ENCODE measurements at places on chromosomes 7 and 10.

DNA sequence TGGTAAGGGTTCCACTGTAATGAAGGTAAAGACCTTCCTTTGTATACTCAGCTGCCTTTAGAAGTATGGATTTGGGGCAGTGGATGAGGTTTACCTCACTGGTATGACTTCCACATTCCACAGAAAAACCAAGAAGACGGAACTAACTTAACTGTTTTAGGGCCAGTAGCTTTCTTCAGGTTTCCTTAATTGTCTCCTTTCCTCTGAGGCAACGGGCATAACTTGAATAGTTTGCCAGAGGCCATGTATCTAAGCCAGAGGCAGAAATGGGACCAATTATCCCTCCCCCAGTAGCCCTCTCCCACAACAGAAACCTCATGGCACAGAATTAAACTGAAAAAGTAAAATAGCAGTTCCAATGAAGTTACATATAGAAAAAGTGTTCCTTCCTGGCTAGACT lies 281.7 kb downstream of the PHTF2 start:
- DNase-seq: no peak

- peak; percentile 8 for DNase-seq
These were observed 57.8 kb downstream of the ZRANB1 start for GRCh38 chr10:124999433-125000365.

DNA sequence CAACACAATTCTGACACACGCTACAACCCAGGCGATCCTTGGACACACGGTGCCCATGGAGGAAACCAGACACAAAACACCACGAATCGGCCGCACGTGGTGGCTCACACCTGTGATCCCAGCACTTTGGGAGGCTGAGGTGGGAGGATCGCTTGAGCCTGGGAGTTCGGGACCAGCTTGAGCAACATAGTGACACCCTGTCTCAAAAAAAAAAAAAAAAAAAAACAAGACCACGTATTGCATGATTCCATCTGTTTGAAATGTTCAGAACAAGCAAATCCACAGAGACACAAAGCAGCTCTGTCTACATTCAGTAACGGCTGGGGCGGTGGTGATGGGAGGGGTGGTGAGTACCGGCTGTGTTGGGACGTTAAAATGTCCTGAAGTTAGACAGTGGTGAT lies 25.2 kb downstream of the ADAP1 start:
- DNase-seq: no peak

GRCh38 chr10:62058476-62058875 lies 157.0 kb downstream of the ARID5B start:
- no peak for DNase-seq

GRCh38 chr7:1123715-1124114 lies 35.8 kb downstream of the GPER1 start:
- DNase-seq: no peak

GRCh38 chr7:88083883-88084282 lies 136.0 kb downstream of the SRI start:
- no peak for DNase-seq

DNA sequence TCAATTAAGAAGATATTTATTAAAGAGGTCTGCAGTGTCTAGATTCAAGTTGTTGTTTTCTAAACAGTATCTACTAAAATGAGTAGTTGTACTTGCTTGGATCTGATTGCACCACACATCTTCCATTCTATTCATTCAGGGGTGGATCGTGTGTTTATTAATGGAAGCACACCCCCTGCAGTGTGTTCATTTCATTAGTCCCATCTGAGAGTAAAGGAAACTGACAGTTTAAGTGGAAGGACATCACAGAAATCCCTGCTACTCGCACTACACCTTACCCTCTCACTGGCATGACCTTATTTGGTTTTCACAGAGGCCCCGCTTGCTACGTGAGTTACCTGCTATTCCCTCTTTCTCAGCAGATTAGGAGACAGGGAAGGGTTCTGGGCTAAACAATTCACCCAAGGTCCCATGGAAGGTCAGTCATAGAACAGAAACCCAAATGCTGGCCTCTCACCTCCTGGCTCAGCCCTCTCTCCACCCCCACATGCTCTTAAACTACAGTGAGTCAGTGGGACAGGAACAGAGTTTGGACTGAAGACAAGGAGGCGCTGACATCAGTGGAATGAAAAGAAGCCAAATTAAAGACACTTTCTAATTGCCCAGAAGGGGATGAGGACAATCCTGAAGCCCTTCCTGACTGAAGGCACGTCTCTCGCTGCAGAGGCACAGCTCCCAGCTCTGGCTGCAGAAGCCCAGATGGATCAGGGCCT lies 369.2 kb upstream of the NRP1 start:
- no peak for DNase-seq

GRCh38 chr10:13708256-13708990 lies 121.7 kb downstream of the PRPF18 start:
- no peak for DNase-seq

GRCh38 chr10:63467841-63468240 lies 2.1 kb upstream of the JMJD1C start:
- no peak for DNase-seq

GRCh38 chr7:94509887-94510581 lies 425 bp downstream of the CASD1 start:
- peak; percentile 71 for DNase-seq

- no peak for DNase-seq
These were observed 82.3 kb downstream of the LHFPL3 start for GRCh38 chr7:104410742-104411141.

GRCh38 chr10:128763588-128763987 lies 637.4 kb upstream of the MKI67 start:
- DNase-seq: no peak

- no peak for DNase-seq
These were observed 48.3 kb upstream of the PAX2 start for GRCh38 chr10:100697070-100697469.

DNA sequence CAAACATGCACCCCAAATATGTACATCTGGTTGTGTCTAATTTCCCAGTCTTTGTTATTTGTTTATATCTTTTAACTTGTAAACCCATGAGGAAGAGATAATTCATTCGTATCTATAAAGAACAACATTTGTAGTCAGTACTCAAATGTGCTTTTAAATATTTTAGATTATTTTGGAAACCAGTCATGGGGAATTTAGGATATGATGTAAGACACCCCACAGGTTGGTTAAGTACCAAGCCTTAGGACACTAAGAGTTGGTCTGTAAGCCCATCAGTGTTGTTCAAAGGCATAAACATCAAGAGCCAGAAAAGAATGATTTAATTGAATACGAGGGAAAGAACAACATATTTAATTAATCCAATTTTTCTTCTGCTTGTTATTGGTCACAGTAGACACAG lies 421.1 kb upstream of the SEMA3C start:
- DNase-seq: no peak

DNA sequence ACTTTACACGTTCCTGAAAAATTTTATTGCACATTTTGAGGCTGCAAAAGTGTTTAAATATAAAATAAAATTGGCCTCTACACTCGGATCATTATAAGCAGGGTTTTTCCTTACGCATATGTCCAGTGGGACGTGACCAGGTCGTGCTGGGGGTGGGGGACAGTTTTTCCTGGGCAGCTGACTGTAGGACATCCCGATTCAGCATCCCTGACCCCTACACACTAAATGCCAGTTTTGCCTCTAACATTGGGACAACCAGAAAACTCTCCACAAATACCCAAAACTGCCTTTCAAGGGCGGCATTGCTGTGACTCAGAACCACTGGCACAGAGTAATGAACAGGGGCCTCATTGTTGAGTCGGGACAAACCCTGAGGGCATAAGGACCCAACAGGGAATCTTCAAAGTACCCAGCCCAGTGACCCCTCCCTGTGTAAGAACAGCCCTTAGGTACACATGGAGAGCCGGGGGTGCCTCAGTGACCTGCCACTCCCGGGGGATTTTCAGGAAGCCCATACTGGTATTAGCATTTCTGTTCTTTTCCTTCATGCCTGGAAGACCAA lies 170.6 kb downstream of the ARHGAP21 start:
- DNase-seq: no peak

DNA sequence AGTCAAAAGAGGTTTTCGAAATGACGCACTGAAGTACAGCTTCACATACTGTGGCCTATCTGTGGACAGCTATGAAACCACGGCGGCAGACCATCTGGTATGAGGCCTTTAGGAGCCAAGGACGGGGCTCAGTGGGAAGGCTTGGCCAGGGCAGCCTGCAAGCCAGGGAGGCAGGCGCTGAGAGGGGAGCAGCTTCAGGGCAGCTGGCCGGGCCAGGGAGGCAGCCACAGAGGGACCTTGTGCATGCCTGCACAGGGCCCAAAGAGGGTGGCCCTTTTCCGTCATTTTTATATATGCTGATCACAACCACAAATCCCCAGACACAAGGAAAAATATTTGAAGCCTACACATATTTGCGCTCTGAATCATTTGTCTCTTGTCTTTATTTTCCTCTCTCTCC lies 13.5 kb downstream of the CALD1 start:
- DNase-seq: no peak

DNA sequence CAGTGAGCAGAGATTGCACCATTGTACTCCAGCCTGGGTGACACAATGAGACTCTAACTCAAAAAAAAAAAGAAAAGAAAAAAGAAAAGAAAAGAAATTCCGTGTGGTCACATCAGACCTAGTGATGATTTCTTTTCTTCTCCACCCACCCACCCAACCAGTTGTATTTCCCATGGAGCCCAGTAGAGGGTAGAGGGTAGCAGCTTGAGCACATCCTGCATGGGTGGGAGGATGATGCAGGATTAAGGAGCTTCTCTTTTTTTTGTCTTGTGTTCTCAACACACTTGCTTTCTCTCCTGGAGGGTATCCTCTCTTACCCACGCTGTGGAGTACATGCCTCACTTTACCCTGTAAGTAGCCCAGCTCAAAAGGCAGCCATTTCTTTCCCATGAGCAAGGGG lies 118.6 kb upstream of the CARD11 start:
- no peak for DNase-seq

DNA sequence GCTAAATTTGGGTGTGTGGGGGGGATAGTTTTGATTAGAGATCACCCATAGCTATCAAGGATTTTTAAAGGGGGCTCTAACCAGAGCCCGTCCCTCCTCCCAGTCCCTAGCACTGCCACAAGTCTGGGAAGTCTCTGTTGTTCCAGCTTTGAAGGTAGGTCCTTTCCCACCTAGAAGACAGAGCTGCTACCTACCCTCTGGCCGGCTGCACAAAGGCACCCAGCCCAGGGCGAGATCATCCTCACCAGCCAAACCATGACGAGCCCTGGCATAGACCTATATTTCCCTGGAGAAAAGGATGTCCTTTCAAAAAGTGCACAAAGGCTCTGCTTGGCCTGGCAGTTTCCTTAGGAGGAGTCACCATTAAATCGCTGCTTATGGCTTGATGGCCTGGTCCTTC lies 147.8 kb downstream of the CYP26A1 start:
- no peak for DNase-seq

- DNase-seq: no peak
These were observed 65.3 kb downstream of the VCL start for GRCh38 chr10:74063256-74063655.

DNA sequence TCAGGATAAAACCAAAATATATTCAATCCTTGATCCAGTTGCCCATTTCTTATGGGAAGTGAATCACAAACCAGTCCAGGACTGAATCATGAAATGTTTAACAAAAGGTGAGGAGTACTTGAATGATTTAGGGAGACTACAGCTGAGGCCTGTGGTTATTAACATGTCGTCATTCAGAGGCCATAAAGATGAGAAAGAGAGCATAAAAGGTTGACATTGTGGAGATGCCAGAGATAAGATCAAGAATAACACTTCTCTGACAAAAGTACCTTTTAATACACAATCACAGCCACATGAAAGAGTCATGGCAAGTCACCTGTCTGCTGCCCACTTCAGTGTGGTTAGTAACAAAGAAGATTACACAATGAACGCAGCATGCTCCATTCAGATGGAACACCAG lies 1195.7 kb upstream of the SORCS1 start:
- no peak for DNase-seq

GRCh38 chr7:28093623-28094232 lies 86.9 kb downstream of the JAZF1 start:
- peak; percentile 65 for DNase-seq

DNA sequence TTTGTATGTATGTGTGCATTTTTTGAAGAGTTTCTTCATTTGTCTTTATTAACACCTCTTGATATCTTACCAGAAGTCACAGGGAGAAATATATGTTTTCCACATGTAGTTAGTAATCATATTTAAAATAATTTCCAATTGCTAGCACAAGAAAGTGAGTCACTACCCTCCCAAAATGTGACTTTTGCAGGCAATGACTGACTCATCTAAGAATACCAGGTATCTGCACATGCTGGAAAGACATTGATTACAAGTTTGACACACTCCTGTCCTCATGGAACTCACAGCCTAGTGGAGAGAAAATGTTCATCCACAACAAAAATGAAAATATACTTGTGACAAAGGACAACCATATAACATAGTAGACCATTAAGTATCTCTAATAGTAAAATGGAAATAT lies 82.9 kb downstream of the SEMA3D start:
- DNase-seq: no peak

- no peak for DNase-seq
These were observed 56.7 kb downstream of the OSBPL3 start for GRCh38 chr7:24923172-24923865.

GRCh38 chr7:24971333-24972165 lies 8.4 kb downstream of the OSBPL3 start:
- no peak for DNase-seq

DNA sequence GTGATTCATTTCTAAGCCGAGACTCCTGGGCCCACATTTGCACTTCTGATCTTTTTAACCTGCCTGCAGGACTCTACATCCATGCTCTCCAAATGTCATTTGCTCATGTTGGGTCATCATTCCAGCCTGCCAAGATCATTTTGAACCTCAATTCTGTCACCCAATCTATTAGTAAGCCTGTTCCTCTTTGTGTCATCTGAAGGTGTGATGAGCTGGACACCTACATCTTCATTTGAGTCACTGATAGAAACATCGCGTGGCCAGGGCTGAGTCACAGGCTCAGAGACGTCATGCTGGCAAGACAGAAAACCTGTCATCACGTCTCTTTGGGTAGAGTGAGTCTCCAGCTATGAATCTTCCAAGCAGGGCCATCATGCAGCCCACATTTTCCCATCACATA lies 65.3 kb upstream of the SLF2 start:
- no peak for DNase-seq

- DNase-seq: no peak
These were observed 20.1 kb upstream of the COL13A1 start for GRCh38 chr10:69781576-69781975.

DNA sequence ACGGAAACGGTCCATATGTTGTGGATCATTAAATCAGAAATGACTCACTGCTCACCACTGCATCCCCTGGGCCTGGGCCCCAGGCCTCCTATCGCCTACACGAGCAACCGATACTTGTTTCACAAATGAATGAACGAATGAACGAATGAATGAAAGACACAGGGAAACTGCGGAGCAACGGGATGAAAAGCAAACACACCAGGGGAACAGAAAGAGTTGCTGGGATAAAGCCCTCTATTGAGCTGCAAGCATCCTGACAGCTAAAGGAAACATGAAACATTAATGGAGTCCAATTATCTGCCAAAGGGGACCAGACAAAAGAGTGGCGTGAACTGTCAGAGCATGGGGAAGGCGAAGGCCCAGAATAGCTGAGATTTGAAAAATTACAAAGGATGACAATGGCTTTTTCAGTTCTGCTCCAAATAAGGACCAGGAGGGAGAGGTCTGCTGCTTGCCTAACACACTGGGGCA lies 92.1 kb downstream of the GRB10 start:
- no peak for DNase-seq

GRCh38 chr7:104903044-104903443 lies 111.0 kb upstream of the KMT2E start:
- DNase-seq: no peak
